ENCODE measurements at places on chromosomes 2 and 18.

GRCh38 chr2:129892360-129892759 lies 87.1 kb upstream of the RAB6C start:
- DNase-seq: no peak

GRCh38 chr2:222283634-222284033 lies 15.2 kb downstream of the PAX3 start:
- no peak for DNase-seq

DNA sequence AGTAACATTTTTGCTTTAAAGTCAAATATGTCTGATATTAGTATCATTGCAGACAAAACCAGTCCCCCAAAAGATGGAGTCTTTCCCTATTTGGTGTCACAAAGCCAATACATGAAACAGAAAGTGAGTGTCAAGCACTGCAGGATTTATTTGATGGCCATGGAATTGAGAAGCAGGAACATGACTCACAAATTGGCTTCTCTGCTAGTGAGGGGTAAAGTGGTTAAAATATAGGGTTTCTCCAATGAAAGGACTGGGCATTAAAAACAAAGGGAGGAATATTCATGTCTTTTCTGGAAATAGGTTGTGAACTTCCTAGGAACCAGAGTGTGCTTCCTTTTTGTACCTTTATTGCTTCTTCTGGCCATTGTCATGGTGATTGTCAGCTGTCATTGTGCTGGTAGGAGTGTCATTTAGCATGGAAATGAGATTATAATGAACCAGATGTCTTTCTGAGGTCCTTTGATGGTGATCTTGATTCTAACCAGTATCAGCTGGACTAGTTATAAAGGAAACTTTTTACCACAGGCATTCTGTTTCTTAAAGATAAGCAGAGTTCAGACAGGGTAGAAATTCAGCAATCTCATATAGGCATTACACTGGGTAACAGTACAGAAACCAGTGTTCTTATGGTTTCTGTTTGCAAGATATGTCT lies 4.1 kb downstream of the REG1B start:
- no peak for DNase-seq

DNA sequence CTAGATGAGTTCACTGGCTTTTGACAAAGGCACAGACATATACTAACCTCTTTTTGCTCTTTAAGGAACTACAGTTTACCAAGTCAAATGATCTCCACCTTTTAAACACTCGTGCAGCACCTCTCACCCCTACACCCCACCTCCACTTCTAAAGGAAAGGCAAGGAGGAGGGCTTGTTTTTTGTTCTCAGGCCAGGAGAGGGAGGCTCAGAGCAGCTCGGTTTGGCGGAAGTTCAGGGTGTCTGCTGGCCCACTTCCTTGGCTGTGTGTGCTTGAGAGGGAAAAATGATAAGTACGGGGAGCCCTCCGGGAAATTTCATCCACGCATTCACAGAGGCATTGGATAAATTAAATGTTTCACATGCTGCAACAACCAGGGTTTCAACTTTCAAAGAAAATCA lies 667.9 kb downstream of the BCL11A start:
- DNase-seq: no peak

DNA sequence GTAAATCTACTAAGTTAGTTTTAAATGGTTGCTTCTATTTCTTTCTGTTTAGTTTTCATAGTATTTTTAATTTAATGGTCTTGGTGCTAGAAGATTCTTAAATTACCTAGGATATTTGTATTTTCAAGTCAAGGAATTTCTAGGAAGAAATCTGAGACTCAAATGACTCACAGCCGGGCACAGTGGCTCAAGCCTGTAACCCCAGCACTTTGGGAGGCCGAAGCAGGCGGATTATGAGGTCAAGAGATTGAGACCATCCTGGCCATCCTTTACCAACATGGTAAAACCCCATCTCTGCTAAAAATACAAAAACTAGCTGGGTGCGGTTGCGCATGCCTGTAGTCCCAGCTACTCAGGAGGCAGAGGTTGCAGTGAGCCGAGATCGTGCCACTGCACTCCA lies 95.5 kb downstream of the C2orf74 start:
- DNase-seq: no peak

GRCh38 chr2:141940709-141941108 lies 190.1 kb downstream of the LRP1B start:
- DNase-seq: no peak

DNA sequence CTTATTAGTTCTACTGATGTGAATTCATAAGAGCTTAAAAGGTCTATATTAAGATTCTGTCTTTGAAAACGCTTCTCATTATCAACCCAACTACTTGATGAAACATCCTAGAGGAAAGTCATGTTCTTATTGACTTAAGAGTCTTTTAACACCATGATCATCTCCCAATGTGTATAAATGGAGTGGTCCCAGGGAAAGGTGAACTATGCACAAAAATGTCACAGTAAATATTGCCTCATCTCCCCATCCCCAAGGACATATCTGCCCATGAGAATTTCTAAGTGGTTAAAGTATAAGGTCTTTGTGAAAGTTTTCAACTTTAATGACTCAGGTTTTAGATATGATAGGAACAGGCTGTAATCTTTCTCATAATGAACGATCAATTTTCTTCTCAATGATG lies 240.1 kb downstream of the IRS1 start:
- DNase-seq: no peak

DNA sequence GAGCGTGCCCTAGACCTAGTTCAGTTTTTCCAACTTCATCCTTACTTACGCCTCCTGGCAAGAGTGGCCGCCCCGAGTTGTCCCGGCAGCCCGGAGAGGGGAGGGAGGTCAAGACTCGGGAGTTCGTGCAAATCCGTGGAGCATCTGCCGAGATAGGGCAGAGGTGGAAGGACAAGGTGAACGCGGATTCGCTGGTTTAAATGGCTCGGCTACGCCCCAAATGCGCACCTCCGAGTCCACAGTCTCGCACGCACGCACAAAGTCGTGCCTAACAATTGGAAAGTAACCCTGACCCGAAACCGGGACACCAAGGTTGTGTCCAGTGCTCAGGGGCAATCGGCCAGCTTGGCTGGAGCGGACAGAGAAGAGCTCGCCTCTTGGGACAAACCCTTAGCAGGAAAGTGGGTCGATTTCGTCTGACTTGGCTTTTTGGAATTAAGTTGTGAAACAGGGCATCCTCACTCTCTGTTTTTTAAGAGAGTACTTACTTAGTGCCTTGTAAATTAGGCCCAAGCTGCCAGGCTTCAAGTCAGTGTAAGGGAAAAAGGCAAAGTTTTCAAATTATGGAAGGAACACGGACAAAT lies 726 bp upstream of the SS18 start:
- DNase-seq: no peak

Measured in fibroblast of the aortic adventitia (primary cell).